Esophagus mucosa (tissue), 1 donor: ENCODE measurements at places on chromosomes 12 and 14. TPM values are rescaled to one million over a fixed set of nuclear protein-coding genes. Genes with fewer than 3 reads are reported as not detected.

KLHL33 gene
- 0.04 TPM for total RNA-seq

NEDD1 gene
- total RNA-seq, result 11.2 TPM

AICDA gene
- not detected for total RNA-seq

MORN3 gene
- total RNA-seq, result 0.08 TPM
